ENCODE measurements at places on chromosomes 6 and 20.

DNA sequence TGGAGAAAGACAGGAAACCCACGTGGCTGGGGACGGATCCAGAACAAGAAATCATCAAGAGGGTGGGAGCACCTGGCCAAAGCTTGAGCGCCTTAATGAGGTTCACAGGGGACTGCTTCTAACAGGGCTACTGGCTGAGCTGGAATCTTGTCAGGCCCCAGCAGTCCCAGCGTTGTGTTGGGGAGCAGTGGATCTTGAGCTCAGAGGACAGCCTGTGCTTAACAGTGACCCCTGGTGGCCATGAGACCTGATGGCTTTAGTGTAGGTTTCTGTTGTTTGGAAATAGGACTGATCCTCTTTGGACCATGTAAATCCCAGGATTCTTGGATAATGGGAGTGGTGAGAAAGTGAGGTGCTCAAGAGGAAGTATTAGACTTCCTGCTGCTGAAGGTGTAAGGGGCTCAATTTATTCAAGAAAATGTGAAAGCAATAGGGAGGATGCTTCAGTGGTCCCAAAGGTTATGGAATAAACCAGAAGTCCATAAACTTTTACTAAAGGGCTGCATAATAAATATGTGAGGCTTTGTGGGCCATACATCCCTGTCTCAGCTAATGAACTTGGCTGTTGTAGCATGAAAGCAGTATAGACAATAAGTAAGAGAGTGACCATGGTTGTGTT is 216.2 kb downstream of the NFATC2 start:
- DNase-seq, result peak; percentile 22

DNA sequence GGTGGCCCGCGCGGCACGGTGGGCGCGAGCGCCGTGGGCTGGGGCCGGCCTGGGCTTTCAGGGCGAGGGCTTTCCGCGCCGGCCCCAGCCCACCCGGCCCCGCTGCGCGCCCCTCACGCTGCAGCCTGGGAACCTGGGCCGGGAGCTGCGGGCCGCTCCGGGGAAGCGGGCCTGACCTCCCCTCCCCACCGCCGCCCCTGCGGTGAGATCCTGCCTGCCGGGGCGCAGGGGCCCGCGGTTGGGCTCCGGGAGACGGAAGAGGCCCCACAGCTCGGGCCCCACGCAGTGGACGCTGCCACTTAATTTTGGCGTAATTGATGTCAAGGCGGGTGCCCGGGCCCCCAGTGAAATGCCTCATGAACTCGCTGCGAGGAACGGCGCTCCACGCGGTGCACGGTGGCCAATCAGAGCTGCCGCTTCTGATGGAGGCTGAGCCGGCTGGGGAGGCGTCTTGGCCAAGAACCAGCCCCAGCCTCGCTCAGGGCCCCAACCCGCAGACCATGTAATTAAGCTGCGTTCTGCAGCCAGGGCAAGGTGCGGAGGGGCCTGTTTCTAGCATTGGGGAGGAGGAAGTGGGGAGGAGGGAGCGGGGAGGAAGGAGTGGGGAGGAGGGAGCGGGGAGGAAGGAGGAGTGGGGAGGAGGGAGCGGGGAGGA is 96.1 kb upstream of the BHLHE23 start:
- DNase-seq, result peak; percentile 18

DNA sequence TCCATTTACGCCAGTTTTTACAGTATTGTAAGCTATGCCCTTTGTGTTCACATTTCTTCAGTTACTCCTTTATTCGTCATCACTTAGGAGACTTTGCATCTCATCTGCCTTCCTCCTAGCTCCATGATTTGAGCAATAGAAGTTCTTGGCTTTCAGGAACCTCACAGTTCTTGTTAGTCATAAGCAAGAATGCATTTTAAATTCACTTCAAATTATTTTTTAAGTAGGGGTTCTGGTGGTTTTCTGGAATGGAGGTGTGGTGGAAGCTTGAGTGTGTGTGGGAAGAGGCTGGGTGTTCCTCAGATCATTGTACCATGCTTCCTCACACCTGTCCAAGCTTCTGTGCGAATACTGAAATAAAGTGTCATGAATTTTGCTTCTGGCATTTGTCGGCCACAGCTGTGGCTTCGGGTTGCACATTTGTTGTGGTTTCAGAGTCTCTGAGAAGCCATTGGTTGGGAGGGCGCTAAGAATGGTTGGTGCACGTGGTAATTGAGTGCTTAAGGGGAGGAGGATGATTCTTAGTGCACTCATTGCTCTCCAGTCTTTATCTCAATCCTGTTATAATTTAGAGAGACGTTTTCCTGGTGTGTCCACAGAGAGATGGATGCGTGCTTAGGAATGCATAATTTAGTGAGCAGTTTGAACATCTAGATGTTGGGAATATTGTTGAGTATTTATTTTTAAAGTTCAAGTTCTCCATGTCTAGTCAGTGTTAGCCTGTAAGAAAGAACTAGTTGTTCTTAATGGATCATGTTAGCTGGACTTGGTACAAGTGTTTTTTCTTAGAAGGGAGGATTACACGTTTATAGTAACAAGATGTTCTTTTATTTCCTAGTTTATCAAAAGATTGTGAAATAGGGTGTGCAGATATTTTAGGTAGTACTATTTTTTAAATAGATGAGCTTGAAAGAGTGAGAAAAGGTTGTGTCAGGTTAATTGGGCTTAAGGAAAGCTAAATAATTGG is 31.9 kb downstream of the FOXO3 start:
- DNase-seq, result no peak

DNA sequence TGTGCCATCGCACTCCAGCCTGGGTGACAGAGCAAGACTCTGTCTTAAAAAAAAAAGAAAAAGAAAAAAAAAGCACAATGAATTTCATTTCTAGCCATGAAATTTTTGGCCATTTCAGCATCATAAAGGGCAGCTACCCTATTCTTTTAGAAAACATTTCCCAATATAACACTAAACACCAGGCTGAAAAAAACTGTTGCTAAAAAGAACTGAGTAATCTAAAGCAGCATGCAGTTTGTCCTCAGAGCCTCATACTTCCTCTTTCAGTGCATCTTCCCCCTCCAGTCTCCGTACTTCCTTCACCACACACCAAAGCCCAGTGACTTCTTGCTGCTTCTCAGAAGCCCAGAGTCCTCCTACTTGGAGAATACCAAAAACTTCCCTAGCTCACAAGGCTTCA is 5.6 kb upstream of the IFNGR1 start:
- DNase-seq, result no peak

GRCh38 chr6:2450546-2450945 is 205.1 kb upstream of the GMDS start:
- no peak for DNase-seq

DNA sequence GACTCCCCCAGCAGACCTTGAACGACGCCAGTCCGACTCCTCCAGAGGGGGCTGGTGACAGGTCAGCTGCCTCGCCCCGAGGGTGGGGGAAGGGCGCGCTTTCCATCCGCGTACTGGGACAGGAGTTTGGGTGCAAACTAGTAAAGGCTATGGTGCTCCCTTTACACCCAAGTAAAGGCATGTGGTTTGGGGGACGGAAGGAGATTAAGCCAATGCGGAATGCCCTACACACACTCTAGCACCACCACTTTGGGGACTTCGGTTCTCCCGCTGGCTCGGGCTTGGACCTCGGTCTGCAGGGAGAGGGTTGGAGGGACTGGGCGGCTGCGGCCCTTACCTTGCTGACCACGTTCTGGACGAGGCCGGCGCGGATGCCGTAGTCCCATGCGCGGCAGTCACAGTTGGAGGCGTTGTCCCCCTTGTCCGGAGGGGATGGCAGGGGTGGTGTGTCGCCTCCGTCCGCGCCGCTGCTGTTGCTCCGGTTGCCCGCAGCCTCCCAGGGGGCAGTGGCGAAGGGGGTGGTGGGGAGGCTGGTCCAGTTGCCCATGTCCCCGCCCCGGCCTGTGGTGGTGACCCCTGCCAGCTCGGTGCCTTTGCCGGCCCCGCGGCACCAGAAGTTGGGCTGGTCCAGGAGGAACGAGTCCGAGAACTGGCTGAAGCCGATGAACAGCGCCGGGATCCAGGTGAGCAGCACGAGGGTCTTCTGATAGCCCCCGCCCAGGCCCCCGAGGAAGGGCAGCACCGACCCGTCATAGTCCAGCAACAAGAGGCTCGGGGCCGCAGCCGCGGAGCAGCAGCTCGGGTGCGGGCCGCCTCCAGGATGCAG is 1.1 kb downstream of the SLC22A23 start:
- no peak for DNase-seq

- no peak for DNase-seq
These were observed 27.9 kb downstream of the STK38 start for GRCh38 chr6:36519352-36519751.

GRCh38 chr6:31945507-31946369 is at the start of gene CFB:
CFB (plus strand) TSS chr6:31946095; CDS start chr6:31946222, 127 bp downstream.
- no peak for DNase-seq

- no peak for DNase-seq
These were observed 44.2 kb upstream of the SUPT3H start for GRCh38 chr6:45421709-45422502.

DNA sequence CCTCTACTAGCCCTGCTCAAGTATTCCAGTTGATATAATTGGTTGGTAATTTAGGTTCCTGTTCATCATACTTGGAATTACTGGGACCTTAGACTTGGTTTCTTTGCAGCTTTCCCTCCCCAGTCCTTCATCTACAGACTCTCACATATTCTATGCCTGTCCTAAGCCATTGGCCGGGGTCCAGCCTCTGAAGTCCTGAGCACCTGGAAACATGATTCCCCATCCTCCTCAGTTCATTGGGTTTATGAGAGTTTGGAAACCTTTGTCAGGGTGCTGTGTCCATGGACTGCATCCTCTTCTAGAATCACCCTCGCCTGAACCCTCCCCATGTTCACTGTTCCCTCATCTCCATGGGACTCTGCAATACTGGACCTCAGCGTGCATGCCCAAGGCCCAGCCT is 8.8 kb downstream of the GSTA2 start:
- DNase-seq, result no peak

DNA sequence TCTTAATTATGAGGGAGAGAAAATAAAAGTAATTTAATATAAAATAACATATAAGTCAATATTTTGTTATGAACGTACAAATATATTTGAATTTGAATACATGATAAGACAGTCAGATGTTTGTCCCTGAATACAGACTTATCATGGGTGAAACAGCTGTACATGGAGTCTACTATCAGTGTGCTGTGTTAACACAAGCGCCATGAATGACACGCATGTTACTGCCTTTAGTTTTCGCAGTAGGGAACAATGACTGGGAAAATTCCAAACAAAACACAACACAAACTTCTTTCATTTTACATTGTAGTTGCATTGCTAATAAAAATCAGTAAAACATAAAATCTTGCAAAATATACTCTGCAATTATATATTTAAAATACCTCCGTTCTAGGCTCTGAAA is 108.6 kb downstream of the FBXO5 start:
- DNase-seq, result no peak

DNA sequence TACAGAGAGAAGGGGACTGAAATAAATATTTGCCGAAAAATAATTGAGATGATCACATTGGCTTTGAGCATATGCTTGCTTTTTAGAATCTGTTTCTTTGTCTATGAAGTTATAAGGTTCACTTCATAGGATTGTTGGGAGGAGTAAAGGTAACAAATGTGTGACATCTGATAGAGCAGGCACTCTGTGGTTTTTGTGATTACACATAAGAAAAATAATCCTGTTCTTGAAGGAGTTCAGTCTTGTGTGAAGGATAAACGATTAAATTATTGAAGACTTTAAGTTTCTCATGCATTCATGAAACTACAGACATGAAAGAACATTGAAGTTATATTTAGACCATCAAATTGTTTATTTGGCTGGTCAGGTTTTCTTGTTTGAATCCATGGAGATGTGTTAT is 45.0 kb downstream of the QKI start:
- no peak for DNase-seq

- DNase-seq, result no peak
These were observed 234.7 kb upstream of the SULF2 start for GRCh38 chr20:48019940-48020339.

- DNase-seq, result no peak
These were observed 31.3 kb downstream of the KLHL31 start for GRCh38 chr6:53634184-53634631.

DNA sequence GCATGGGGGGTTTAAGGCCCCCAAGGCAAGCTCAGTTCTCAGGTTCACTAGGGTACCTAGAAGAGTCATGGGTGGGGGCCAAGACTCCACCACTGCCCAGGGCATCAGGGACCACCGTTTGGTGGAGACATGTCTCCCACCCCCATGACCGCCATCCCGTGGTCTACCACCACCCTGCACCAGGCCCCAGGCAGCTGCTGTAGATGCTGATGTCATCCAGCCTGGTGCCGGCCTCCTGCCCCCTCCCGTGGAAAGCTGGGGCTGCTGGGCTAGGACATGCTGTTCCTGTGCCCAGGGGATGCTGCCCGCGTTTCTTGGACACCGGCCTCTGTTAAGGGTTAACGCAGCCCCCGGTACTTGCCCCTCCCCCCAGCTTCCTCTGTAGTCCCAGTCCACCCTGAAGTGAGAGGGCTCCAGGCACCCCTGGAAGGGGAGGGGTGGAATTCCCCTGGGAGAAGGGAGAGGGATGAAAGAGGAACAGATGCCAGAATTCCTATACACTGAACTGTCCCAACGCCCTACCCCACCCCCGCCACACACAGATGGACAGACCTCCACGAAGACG is 587 bp downstream of the IP6K3 start:
- DNase-seq, result no peak

GRCh38 chr20:32537657-32538525 is 47.2 kb downstream of the NOL4L start:
- no peak for DNase-seq

DNA sequence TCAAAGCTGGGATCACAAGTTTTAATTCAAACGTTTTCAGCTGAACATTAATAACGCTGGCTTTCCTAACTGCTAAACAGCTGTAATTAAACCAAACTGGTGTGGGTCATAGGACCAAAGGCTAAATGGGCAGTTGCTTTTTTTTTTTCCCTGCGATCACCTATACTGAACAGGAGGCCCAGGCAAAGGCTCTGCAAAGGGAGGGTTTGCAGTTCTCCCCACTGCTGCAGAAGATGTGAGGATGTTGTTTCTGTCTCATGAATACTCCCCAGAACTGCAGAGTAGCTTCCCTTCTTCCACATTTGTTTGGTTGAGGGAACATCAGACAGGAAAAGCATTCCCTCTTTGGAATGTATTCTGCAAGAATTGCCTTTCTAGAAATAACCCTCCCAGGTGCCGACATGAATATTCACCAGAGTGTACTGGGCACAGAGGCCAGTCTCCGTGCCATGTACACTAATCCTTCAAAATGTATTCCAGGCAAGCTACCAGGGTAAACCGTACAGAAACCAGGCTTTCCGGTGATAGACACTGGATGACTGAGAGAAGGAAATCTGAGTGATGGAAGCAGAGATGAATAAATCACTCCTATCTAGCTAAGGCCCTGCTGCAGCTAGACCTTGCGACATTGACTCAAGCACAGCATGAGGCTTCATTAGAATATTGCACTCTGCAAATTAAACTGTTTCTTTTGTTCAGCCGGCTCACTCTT is 370.1 kb downstream of the BTBD9 start:
- DNase-seq, result no peak
